Stimulated activated CD4-positive, alpha-beta T cell treated with anti-CD3 and anti-CD28 coated beads, Interleukin-12 subunit alpha, Interleukin-12 subunit beta, amount 100 ng/mL, for 24 hours (primary cell): ENCODE measurements at places on chromosomes 13 and 19.

GRCh38 chr13:95003019-95003813 lies 290.9 kb upstream of the SOX21 start:
- no peak for DNase-seq

GRCh38 chr19:4388337-4389063 lies 11.8 kb downstream of the SH3GL1 start:
- no peak for DNase-seq

DNA sequence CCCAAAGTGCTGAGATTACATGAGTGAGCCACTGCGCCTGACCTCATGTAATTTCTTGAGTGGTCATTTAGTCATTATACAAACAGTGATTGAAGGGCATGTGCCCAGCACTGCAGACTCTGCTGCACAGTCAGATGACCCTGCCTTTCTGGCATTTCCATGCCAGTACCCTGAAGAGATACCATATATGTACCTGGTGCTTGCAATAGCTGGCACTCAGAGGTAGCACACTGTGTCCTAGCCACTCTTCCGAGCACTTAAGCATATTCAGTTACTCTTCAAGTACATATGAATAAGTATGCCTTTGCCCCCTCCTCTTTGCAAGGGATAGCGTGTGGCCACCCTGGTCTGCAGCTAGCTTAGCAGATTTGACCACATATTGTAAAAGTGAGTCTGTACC lies 15.5 kb downstream of the STX10 start:
- DNase-seq: no peak

DNA sequence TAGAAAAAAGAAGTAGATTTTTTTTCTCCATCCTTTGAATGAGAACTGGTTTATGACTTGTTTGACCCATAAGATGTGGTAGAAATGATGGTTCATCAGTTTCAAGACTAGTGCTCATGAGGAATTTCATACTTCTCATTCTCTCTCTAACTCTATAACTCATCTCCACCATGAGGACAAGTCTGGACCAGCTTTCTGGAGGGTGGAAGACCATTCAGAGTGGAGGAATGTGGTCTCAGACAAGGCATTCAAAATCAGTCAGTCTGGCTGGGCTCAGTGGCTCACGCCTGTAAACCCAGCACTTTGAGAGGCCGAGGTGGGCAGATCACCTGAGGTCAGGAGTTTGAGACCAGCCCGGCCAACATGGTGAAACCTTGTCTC lies 3.5 kb upstream of the EID2 start:
- DNase-seq: no peak

DNA sequence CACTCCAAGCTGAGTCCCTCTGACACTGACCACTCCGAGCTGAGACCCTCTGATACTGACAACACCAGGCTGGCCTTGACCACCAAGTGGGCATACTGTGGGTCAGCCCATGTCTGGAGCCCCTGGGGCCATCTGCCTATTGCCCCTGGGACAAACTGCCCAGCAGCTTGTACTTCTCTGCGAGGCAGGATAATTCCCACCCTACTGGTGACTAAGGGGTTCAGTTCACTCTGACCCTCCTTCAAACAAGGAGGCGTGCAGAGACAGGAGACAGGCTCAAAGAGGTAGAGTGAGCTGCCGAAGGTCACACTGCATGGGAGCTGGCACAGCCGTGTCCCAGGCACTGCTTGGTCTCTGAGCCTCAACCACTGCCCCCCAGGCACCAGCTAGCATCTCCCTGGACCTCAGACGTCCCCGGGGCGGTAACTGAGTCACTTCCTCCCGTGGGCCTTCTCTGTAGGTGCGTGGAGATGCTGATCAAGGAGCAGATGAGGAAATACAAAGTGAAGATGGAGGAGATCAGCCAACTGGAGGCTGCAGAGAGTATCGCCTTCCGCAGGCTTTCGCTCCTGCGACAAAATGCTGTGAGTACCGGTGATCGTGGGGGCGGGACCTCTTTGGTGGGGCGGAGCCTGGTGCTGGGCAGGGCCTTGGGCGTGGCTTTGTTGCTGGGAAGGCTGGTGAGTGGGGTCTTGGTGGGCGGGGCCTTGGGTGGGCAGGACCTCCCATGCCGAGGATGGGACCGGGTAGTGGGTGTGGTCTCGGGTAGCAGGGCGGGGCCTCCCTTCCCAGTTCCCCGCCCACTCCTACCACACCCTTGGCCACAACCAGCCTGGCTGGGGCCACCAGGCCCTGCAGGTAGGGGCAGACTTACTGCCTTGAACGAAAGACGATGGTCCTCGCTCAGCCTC lies 5.8 kb upstream of the USE1 start:
- peak; percentile 47 for DNase-seq
